AML-193 (cell line): ENCODE measurements at places on chromosomes 13 and 19.

DNA sequence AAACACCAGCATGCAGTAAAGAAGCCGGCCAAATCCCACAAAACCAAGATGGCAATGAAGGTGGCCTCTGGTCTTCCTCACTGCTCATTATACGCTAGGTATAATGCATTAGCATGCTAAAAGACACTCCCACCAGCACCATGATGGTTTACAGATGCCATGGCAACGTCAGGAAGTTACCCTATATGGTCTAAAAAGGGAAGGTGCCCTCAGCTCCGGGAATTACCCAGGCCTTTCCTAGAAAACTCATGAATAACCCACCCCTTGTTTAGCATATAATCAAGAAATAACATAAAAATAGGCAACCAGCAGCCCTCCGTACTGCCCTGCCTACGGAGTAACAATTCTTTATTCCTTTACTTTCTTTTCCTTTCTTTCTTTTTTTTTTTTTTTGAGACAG lies 21.1 kb upstream of the PLEKHF1 start:
- DNase-seq = no peak

DNA sequence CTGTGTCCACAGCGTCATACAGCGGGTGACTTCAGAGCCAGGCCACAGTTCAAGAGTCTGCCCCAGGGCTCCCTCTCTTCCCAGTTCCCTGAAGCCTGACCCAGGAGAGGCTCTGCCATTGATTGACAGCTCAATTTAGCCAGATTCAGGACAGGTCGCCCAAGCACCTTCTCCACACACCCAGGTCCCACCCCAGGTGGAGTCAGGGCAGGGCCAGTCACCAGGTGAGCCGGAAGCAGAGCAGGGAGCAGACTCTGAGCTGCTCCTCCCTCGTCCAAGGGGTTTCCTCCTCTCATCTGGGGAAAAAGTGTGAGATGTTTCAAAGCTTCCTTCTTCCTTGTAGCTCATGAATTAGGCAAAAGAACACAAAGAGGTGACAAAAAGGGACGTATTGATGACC lies 5.6 kb downstream of the CEACAM7 start:
- DNase-seq = no peak

GRCh38 chr13:98478189-98479129 lies 98.4 kb downstream of the STK24 start:
- peak; percentile 33 for DNase-seq

- no peak for DNase-seq
Observed at GRCh38 chr13:107339209-107339608, 771.3 kb upstream of the ARGLU1 start.

DNA sequence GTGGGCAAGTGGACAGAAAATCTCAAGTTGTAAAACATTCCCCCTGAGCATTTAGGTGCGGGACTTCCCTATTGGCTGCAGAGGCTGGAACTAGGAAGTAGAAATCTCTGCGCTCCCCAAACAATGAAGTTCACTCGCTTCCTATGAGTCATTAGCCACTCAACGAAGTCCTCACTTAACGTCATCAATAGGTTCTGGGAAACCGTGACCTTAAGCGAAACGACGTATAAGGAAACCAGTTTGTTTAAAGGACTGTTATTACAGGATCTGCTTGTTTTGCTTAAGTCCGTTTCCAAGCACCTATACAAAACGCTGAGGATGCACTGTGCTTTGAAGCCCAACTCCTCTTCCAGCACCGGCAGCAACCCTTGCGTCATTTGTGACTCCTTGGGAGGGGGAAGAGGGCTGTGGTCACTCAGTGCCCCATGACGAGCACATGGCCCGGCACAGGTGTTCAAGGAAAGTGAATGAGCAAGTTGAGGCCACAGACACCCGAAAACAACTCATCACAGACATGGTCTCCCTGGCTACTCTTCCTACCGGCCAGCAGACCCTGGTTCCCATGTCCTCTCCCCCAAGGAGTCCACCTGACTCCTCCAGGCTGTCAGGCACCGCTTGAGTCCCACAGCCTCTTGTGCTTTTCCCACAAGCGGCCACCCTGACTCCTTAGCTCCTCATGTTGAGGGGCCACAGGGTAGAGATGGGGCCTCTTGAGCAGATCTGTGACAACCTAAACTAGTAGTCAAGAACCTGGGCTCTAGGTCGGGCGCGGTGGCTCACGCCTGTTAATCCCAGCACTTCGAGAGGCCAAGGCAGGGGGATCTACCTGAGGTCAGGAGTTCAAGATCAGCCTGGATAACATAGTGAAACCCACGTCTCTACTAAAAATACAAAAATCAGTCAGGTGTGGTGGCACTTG lies 4.8 kb downstream of the RPS16 start:
- DNase-seq = peak; percentile 80

DNA sequence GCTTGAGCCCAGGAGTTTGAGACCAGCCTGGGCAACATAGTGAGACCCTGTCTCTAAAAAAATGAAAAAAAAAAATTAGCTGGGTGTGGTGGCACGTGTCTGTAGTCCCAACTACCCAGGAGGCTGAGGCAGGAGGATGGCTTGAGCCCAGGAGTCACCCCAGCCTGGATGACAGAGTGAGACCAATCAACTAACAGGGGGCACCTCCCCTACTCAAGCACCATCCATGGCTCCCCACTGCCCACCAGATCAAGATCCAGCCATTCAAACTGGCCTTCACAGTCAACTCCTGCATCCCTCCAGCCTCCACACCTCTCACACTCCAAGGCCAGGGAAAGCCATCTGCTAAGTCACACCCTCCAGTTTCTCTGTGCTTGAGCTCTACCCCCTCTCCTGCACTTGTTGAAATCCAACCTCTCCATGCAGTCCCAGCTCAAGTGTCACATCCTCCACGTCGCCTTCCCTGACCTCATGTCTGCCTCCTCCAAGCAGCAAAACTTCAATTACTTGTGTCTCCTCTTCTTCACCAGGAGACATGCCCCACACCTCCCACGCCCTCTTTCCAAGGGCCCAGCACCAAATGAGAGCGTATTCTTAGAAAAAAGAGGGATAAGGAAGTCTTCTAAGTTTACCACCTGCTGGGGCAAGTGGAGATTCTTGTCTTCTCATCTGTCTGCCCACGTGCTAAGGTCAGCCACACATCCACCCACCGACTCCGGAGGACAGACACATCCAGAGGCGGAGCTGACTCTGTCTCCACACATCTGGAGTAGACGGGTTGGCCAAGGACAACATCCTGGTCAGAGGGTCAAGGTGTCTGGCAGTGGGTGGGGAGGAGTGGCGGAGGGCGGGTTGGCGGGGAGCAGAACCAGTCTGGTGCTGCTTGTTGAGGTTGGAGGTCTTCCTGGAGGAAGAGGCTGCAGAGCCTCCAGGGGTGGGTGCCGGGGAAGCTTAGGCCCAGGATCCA lies 974 bp upstream of the CYP4F22 start:
- DNase-seq = no peak

GRCh38 chr13:42027286-42027685 lies 21.2 kb upstream of the DGKH start:
- DNase-seq = no peak

DNA sequence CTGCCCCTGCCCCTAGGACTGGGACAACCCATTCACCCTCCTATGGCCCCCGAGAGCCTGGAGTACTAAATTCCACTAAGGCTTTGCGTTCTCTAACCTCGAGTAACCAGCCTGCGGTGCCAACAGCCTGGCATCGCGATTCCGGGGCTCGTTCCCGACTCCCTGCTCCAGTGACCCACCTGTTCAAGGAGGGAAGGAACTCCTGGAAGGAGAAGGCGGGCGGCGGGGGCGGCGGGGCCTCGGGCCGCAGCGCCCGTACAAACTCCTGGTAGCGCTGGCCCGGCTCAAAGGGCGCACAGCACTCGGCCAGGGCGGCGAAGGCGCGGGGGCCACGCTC lies 6.3 kb downstream of the GMIP start:
- no peak for DNase-seq

DNA sequence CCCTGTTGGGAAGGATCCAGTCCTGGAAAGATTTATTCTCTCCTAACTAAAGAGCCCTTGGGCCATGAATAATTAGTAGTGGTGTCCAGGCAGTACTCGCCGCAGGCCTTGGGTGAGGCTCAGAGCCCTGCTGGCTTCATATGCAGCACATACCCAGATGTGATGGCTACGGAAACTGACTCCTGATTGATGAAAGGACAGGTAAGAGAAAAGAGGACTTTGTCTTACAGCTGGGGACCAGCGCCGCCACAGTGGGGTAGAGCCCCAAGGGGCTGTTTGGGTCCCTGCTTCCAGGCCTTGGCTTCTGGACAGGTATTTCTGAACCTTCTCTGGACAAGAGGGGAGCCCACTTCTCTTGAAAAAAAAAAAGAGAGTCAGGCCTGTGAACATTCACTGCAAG lies 1680.8 kb downstream of the EFNB2 start:
- no peak for DNase-seq

- no peak for DNase-seq
Observed at GRCh38 chr19:41443813-41444455, 978 bp downstream of the ERICH4 start.

- DNase-seq = no peak
Observed at GRCh38 chr13:46347277-46347676, 39.8 kb downstream of the RUBCNL start.

DNA sequence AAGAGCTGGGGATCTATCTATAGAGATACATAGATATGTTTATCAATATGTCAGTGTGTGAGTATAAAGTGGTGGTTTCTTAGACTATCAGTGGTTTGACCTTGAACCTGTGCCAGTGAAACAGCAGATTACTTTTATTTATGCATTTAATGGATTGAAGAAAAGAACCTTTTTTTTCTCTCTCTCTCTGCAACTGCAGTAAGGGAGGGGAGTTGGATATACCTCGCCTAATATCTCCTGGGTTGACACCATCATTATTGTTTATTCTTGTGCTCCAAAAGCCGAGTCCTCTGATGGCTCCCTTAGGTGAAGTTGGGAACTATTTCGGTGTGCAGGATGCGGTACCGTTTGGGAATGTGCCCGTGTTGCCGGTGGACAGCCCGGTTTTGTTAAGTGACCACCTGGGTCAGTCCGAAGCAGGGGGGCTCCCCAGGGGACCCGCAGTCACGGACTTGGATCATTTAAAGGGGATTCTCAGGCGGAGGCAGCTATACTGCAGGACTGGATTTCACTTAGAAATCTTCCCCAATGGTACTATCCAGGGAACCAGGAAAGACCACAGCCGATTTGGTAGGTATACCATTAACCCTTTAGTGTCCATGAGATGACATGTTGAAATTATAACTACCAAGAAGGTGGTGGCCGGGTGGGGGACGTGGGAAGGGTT lies 880 bp downstream of the FGF9 start:
- DNase-seq = no peak

DNA sequence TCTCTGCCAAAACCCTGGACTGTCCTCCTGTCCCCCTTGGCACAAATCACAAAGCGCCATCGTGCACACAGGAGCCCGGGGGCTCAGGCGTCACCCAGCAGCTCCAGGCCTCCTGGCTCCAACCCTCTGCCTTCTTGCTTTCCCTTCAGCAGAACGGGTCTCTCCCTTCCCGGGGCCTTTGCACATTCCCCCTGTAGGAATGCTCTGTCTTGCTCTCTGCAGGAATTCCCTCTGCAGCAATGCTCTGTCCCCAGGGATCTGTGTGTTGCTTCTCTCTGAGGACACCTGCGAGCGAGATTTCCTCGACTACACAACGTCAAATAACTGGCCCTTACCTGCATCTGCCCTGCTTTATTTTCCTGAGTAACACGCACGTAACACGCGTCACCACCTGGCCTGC lies 13.3 kb upstream of the RASA3 start:
- DNase-seq = no peak

DNA sequence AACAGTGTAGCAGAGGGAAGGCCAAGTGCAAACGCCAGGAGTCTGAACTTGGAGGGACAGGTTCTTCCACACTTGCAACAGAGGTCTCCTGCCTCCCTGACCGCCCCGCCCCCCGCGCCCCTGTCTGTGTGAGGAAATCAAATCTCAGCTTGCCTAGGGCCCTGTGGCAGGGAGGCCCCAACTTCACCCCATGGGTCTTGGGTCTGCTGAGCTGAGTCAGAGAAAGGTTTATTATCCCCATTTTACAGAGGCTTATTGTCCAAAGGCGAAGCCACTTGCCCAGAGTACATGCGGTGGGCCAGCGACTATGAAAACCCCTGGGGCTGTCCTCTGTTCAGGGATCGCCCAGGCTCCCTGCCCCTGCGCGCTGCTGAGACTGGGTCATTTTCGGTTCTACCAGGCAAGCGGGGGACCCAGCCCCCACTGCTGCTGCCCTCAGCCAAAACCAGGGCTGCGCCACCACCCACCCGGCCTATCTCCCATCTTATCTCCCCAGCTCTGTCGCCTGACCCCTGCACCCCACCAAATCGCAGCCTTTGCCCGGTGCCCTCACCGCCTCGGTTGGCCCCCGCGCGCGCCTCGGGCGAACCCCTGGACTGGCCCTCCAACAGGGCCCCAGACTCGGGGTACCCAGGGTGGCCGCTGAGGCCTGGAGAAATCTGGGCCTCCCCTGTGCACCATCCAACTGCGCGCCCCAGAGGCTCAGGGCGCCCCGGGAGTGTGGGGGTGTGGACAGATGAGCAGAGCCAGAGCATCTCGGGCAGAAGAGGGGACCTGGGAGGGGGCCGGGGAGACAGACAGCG lies 850 bp upstream of the CERS4 start:
- DNase-seq = no peak

DNA sequence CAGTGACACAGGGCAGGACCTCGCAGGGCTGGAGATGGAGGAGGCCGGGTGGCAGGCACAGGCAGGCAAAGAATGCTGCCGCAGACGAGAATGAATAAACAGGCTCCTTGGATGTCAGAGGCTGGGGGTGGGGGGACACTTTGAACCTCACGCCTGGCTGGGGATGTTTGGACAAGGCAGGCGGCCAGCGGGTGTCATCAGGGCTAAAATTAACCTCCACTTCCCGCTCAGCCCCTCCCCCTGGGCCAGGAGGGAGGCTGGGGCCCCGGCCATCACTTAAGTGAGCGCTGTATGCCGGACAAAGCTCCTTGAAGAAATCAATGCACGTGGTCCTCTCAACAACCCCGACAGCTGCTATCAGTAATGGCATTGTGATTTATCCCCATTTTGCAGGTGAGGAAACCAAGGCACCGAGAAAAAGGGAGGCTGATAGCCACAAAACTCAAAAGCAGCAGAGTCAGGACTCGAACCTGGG lies 10.3 kb upstream of the FUT5 start:
- DNase-seq = no peak

DNA sequence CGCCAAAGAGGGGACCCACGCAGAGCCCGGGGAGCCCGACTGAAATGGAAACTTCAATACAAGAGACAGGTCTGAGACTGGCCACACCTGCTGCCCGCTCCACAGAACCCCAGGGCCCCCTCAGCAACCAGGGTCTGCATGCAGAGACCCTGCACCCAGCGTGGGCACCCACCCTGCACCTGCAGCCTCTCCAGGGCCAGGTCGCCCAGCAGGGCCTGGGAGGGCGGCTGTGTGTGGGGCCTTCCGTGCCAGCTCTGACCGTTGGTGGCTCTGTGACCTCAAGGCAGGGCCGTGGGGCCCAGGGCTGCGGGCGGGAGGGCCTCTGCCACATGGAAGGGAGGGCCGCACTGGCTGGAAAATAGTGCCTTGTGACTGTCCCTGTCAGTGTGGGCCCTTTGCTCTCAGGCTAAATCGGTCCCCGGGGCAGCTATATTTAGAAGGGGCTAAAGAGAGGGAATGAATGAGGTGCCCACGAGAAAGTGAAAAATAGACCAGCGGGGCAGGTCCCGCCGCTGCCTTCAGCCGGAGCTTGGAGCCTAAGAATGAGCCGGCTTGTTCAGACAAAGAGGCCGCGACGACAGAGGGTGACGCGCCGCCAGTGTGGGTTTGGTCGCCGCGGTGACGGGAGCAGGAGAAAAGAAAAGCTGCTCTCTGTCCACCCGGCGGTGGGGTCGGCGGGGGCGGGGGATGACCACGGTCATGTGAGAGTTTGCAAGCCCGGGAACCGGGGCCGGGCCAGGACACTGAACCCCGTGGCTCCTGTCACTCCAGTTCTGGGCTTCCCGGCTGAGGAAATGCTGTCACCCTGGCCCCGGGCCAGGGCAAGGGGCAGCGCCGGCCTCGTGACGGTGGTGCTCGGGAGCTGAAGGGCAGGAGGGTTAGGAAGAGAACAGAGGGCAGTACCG lies 70.5 kb downstream of the GADD45B start:
- no peak for DNase-seq
